Activated effector memory CD4-positive, alpha-beta T cell treated with anti-CD3 and anti-CD28 coated beads, Interleukin-2, amount 50 U/mL, for 16 hours (primary cell): ENCODE measurements at places on chromosomes 6 and 20.

DNA sequence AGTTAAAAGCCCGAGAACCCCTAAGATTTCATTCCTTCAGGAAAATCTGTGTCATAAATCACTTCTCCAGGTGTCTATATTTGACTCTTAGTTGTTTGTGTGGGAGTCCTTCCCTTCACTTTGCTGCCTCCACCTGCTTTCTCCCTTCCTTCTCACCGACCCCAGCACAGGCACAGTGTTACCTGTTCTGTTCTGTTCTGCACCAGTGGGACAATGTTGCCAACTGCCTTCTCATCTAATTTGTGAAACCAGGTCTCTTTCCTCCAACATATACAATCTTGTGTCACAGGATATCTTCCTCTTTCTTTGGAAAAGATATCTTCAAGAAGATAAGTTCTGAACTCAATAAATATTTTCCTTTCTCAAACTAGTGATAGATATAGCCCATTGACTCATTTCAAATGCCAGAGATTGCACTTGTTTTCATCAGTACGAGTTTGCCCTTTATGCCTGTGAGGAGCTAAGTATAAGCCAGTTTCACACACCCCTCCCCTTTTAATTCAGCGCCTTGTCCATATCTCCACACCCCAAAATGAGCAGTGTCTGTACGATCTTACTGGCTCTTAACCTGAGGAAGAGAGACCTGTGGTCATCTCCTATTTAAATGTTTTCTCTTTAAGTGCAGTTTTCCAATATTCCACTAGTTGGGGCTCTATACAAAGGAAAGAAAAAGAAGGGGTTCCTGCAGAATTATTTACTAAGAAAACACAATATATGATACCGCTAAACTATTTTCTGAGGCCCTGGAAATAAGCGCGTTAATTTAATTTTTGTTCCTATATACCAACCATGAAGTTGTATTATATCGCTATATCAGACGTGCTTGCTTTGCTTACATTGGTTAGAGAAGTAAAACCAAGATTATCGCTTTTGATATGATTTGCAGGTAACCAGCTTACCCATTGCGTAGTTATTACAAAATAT is 81.6 kb upstream of the PREP start:
- DNase-seq = no peak

DNA sequence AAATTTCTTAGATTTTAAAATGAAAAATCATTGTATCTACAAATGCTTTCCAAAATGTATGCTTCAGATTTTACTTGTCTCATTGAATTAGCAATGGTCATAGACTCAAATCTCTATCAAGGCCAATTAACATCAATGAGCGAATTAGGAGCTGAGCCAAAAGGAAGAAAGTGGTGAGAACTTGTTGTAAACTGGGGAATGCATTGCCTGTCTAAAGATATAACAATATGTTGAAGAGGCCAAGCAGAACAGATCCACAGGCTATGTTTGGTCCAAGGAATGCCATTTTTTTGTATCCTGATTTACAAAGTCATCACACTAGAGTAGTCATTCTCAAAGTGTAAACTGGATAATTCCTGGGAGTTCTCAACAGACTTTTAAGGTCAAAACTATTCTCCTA is 370.7 kb downstream of the GJA1 start:
- no peak for DNase-seq

DNA sequence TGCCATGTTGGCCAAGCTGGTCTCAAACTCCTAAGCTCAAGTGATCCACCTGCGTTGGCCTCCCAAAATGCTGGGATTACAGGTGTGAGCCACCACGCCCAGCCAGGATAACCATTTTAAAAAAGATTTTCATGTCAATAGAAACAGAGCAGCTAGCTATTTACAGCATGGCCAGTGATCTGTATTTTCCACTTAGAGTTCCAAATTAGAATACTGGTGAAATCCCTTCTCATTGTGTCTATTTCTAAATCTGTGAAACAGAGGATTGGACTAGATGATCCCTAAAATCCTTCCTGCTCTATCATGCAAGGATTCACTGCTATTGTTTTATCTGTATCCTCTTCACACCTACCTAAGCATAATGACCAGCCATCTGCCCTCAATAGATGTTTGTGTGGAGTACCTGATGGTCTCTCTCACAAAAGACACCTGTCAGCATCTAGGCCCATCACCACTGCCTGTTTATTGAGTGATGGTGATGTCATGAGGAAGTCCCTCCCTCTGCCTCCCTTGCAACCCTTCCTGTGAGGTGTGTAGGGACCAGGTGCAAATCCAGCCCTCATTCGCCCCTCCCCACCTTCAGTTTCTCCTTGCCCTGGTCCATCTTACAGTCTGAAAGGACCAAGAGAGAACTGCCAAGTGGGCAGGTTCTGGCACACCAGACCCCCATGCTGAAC is 26.5 kb upstream of the SMIM29 start:
- no peak for DNase-seq

DNA sequence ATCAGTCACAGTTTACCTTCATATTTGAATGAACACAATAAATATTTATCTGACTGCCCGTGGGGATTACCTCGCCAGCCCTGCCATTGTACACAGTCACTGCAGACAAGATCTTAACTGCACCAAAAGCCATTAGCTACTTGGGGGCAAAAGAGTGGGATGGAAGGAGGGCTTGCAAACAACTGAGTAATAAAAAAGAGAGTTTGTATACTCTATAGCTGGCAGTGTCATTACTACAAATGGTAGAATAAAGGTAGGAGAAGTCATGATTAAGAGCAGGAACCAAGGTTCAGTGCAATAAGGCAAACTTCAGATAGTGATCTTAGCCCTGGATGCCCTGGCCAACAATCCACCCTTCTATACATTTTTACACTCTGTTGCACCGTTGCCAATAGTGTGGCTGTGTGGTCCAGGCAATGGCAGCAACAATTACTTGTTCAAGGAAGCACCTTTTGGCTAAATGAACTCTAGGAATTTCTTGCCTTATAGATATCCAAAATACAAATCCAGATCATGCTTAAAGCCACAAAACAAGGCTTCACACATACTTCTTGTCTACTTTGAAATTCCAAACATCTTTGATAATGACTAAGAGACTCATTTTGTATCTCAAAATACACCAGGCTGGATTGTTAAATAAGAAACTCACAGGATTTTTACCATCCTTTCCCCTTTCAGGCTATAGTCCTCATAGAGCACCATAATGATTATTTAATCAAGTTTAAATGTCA is 955.4 kb upstream of the ADGRB3 start:
- DNase-seq = no peak

DNA sequence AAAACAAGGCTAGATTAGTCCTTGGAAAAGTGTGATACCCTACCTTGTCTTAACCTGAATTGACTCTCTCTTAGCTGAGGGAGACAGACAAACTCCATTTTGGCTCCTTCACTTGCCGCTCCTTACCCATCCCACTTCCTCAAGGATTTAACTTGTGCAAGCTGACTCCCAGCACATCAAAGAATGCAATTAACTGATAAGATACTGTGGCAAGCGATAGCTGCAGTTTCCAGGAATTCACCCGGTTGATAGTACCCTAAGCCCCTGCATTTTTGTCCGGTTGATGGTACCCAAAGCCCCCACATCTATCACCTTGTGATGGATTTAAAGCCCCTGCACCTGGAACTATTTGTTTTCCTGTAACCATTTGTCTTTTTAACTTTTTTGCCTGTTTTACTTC is 1.9 kb upstream of the SERINC3 start:
- no peak for DNase-seq
